ENCODE measurements at places on chromosomes 4 and X.

DNA sequence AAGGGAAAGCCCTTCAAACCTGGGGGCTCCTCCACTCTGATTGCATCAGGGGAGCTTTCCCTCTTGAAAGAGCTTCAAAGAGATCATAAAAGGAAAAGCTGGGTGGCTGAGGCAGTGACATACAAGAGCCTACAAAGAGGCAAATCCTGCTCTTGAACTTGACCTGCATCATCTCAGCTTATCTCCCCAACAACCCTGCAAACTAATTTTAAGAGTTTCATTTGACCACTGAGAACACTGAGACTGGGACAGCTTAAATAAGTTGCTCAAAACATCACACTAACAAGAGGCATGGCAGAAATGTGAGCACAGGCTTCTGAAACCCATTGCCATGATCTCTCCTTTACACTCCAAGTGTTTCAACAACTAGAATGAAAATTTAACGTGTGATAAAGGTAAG is 101.6 kb upstream of the PPARGC1A start:
- DNase-seq: no peak

DNA sequence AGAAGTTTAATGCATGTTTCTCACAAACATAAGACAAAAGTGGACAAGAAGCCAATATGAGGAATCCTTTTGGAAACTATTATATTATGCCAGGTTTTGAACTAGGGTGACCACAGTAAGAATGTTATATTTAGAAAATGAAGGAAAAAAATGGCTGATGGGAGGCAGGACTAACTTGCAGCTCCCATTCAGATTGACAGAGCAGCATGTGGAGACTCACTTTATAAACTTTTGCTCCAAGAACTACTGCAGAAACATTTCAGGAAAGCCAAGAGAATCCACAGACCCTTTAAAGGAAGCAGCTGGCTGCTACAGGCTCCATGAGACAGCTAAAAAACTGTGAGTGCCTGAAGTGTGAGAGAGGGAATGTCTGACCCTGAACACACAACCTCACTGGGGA is 738.6 kb upstream of the GRIA3 start:
- no peak for DNase-seq

- no peak for DNase-seq
Measured at GRCh38 chrX:134580907-134581306, 77.4 kb downstream of the PLAC1 start.

- DNase-seq: no peak
Measured at GRCh38 chr4:133347409-133347808, 198.3 kb downstream of the PCDH10 start.

- no peak for DNase-seq
Measured at GRCh38 chrX:47189906-47190305, 3.7 kb upstream of the UBA1 start.

DNA sequence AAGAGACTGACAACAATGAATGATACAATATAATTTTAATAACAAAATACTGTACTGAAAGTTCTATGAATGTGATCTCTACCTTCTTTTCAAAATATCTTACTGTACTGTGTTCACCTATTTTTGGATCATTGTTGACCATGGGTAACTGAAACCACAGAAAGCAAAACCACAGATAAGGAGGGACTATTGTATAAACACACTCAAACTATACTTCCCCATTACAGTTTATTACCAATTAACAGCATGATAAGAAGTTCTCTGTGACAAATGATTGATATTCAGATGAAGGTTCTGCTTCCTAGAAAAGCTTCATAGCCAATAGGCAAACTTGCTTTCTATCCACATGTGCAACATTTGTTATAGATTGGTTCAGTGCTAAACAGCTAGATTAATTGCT is 50.1 kb downstream of the GABRG1 start:
- no peak for DNase-seq

DNA sequence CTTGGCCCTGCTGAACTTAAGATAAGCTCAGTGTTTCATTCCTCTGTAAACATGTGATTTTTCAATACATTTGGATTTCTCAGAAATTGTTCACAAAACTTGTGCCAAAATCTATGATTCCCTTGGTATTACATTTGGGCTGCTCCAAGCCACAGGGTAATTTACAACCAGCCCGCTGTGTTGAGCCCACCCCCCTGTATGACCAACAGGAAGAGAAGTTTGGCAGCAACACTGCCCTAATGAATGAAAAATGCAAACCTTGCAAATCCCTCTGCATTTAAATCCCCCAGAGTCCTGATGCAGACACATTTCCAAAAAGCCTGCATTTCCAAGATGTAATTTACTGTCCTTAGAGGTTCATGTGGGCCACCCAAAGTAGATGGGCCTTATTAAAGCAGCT is 34.1 kb upstream of the GAB1 start:
- DNase-seq: no peak

- DNase-seq: no peak
Measured at GRCh38 chrX:1612641-1613286, 2.1 kb upstream of the ASMT start.

DNA sequence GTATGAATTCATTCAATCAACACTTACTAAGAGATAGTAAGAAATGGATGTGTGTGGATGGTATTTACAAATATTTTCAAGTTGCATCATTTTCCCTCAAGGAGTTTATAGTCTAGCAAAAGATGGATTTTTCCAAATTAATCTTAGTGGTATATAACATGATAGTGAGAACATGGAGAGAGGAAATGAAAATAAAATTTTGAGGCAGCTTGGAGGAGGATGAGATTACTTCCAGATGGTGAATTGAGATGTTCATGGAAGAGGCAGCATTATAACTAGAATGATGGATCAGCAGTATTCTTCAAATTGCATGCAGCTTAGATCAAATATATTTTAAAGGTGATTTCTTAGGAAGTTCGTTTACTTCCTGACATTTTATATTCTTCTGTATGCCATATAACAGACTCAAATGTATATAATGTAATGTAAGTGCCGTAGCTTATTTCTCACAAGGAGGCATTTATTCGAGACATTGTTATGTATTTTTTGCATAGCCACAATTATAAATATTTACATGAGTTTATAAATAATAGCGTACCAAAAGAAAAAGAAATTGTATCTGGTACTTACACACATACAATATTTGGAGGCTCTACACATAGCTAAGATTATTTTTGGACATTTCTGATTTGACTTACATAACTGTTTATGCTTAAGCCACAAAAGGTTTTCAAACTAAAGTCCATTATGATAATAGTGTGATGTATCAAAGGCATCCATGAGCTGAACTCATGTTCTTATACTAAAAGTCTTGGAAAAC is 439.4 kb downstream of the SPRY1 start:
- DNase-seq: no peak

DNA sequence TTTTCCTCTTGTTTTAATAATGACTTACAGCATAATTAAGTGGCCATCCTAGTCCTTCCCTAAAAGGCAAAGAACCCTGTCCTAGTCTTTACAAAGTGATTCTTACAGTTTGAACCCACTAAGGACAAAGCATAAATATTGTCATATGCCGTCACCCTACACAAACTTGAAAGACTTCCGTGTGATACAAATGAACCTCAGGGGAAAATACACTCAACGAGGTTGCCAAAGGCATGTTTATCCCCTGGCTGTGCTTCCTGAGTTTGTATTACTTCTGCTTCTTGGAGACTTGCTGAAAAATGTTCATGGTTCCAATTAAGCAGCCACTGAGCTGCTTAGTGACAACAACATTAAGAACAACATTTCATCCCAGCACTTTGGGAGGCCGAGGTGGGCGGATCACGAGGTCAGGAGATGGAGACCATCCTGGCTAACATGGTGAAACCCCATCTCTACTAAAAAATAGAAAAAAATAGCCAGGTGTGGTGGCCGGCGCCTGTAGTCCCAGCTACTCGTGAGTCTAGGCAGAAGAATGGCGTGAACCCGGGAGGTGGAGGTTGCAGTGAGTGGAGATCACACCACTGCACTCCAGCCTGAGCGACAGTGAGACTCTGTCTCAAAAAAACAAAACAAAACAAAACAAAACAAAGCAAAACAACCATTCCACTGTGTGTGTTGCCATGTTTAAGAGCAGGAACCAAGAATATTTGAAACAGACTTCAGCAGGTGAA is 16.2 kb downstream of the RASSF6 start:
- no peak for DNase-seq

DNA sequence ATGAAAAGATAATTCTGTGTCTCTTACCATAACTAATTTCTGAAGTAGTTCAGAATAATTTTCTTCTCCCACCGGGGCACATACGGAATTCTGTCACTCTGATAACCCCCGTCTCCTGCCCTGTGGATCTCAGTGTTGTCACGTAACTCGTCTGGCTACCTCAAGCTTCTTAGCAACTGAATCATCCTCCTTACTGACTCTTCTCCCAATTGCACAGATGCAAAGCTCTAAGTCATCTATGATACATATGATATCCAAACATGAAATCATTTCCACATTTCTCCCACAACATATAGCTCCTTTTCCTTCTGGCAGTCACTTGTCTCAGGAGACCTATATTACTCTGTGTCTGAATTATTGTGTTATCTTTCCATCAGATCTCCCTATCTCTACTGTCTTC is 1043.1 kb upstream of the TENM3 start:
- no peak for DNase-seq

- DNase-seq: no peak
Measured at GRCh38 chr4:878796-879728, 53.1 kb downstream of the GAK start.

DNA sequence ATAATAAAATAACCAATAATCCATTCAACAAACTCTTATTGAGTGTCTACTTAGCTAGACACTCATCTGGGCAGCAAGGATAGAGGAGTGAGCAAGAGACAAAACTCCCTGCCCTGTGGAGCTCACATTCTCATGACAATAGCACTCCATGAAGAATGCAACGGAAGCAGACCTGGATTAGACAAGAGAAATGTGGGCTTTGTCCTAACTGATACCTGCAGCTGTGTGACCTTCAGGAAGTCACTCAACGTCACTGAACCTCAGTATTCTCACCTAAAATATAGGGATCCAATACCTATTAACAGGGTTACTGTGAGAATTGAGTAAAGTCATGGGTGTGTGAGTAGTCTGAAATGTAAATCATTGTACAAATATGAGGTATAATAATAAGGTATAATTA is 61.2 kb downstream of the NDNF start:
- DNase-seq: no peak

- no peak for DNase-seq
Measured at GRCh38 chr4:139968831-139969230, 185.2 kb downstream of the MAML3 start.

DNA sequence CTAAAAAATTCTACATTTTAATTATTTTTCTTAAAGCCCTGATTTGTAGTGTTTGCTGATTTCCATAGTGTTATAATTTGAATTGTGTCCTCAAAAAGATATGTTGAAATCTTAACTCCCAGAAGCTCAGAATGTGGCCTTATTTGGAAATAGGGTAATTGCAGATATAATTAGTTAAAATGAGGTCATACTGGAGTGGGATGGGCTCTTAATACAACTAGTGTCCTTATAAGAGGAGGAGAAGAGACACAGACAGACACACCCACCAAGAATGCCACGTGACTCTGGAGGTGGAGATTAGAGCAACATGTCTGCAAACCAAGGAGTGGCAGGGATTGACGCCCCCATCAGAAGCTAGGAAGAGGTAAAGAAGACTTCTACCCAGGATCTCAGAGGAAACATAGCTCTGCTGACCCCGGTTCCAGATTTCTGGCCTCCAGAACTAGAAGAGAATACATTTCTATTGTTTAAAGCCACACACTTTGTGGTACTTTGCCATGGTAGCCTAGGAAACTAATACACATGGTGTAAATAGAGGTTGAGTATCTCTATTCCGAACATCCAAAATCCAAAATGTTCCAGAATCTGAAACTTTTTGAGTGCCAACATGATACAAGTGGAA is 70.5 kb upstream of the IRF2 start:
- DNase-seq: no peak

DNA sequence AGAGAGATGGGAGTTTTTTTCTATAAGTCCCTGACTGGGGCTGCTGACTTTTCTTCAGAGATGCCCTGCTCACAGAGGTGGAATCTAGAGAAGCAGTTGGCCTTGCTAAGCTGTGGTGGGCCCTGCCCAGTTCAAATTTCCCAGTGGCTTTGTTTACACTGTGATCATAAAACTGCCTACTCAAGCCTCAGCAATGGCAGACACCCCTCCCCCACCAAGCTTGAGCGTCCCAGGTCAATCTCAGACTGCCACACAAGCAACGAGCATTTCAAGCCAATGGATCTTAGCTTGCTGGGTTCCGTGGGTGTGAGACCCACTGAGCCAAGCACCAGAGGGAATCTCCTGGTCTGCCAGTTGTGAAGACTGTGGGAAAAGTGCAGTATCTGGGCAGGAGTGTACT is 199.8 kb upstream of the WDFY3 start:
- no peak for DNase-seq

DNA sequence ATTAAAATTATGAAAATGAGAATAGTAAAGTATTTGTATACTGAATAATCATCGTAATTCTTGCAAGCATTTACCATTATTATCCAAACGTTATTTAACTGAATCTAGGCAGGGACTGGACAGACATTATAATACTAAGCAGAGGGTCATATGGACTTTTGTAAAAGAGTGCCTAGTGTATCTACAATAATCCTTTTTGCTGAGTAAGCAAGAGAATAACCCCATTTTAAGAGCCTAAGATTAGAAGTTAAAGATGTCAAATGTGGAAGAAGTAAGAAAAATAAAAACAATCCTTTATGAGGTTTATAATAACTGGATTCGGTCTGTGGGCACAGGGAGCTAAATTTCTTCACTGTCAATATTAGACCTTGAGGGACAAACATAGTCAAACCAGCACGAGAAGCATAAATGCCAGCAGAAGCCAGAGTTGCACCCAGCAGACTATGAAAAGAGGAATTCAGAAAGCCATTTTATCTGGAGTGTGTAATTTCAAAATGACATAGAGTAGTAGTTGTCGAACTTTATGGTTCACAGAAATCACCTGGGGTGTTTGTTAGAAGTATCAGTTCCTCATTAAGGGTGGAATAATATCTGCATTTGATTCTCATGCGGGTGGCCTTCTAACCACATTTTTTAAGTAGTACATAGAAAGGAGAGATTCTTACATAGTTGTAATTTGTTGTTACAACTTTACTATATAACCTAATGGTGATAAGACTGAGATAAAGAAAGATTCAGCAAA is 39.7 kb upstream of the DCLK2 start:
- DNase-seq: no peak

DNA sequence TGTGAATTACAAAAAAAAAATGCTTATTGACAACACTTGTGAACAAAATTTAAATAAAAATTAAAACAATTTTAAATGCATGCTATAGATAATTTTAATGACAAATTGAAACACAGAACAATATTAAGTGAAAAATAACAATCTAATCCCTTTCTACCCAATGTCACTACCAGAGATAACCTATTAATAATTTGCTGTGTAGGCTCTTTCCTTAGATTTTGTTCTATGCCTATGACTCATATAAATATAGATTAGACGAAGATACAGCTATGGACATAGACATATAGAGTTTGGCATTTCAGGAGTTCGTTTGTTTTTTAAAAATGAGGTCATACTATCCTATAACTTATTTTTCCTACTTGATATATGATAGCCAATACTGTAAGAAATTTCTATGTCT is 18.1 kb downstream of the PLAC8 start:
- no peak for DNase-seq

All from hypothalamus (tissue), 51 donors.